Stimulated activated CD8-positive, alpha-beta memory T cell treated with anti-CD3 and anti-CD28 coated beads, Interleukin-15, amount 100 ng/mL, for 4 hours (primary cell): ENCODE measurements at places on chromosomes 2 and 18.

DNA sequence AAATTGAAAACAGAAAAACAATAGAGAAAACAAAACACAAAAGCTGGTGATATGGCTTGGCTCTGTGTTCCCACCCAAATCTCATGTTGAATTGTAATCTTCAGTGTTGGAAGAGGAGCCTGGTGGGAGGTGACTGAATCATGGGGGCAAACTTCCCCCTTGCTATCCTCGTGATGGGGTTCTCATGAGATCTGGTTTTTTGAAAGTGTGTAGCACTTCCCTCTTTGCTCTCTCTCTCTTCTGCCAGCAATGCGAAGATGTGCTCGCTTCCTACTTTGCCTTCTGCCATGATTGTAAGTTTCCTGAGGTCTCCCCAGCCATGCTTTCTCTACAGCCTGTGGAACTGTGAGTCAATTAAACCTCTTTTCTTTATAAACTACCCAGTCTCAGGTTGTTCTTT is 112.3 kb upstream of the UXS1 start:
- no peak for DNase-seq

DNA sequence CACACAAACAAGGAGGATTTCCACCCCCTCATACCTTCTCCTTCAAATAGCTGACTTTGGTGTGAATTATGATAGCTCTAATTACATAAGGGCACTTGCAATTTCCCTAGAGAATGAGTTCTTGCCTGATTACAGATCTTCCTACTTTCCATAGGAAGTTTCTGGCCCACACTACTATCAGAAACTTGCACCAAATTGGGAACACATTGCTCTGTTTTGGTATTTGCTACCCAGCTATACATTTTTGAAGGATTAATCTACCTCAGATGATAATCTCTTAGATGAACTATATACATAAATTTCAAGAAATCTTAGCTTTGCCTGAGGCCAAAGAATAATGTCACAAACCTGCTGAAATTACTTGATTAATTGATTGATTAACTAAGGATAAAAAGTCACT is 4.9 kb downstream of the DCC start:
- no peak for DNase-seq

- no peak for DNase-seq
These were observed 5.1 kb upstream of the MARCO start for GRCh38 chr2:118936936-118937335.

DNA sequence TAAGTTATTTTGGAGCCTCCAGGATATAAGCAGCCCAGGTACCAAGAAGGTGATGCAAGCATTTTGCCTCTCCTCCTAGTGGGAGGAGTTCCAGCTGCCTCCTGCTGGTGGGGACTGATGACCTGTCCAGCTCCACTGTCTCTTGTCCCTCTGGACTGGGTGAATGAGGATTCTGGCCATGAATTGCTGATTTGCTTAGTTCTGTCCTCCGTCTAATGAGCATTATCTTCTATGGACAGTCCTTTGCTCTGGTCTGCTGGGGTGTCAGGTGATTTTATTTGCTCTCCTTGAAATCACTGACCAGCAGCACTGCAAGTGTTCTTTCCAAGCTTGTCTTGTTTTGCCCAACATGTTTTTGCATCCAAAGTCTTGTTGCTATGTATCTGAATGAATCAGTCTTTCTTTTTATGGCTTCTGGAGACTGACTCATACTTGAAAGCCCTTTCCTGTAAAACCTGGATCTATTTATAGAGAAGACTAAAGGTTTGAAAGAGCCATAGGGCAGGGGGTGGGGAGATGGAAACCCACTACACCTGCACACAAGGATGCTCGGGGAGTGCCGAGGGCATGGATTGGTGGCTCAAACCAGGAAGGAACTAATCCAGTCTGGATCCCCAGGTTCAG is 40.5 kb upstream of the EFHD1 start:
- DNase-seq = no peak

- no peak for DNase-seq
These were observed 32.9 kb upstream of the CSRNP3 start for GRCh38 chr2:165436559-165436958.

- no peak for DNase-seq
These were observed 41.3 kb upstream of the PPP1R1C start for GRCh38 chr2:181944164-181944913.

DNA sequence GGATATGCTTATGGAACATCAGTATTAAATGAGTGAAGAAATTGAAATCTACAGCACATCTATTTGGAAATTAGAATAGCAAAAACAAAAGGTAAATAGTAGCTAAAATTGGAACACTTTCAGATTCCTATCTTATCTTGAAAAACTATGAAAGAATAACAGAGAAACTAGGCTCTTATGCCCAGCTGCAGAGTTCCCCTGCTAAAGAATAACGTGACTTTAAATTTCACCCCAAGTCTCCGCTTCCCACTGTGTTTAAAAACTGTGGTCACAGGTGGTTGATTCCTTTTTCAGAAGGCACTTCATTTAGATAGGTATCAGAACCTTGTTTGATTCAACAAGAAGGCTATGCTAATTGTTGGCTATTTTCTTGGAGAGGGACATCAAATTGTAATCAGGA is 30.1 kb downstream of the ARHGAP28 start:
- DNase-seq = no peak

- DNase-seq = no peak
These were observed 53.8 kb downstream of the TEX44 start for GRCh38 chr2:231646476-231646875.

GRCh38 chr2:54471221-54471711 is 15.1 kb downstream of the SPTBN1 start:
- no peak for DNase-seq

DNA sequence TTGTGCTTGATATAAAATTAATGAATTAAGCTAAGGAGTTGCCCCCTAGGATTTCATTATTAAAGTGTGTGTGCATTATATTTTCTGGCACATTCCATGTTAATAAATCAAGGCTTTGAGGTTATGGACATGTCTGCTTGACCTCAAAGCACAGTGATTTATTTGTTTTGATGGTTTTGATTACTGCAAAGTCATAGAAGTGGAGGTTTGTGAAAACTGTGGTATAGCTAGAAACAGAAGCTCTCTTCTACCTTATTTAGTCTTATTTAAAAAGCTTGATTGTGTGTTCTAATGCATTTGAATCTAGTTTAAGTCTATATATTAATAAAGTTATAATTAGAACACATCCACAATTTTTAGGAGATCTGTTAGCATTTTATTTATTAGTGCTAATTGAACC is 32.2 kb downstream of the DOK6 start:
- DNase-seq = no peak

- DNase-seq = no peak
These were observed at the start of gene CAPG for GRCh38 chr2:85409845-85410583. Gene CAPG (minus strand): TSS chr2:85410366. CDS start chr2:85402145, 8,221 bp downstream.

DNA sequence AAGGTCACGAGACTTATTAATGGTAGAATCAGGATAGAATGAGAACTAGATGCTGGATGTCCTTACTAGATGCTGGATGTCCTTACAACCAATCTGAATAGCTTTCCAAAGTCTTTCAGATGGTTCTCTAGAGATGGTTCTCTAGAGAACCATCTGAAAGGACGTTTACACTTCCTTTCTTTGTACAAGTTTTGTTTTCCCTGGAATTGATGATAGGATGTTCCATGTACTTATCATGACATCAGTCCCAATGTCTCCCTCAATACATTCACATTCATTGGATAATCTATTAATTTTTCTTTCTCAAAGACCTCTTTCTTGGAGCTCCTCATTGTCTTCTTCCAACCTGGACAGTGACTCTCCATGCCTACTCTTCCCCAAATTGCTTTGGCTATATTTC is 28.2 kb upstream of the RUFY4 start:
- DNase-seq = no peak

DNA sequence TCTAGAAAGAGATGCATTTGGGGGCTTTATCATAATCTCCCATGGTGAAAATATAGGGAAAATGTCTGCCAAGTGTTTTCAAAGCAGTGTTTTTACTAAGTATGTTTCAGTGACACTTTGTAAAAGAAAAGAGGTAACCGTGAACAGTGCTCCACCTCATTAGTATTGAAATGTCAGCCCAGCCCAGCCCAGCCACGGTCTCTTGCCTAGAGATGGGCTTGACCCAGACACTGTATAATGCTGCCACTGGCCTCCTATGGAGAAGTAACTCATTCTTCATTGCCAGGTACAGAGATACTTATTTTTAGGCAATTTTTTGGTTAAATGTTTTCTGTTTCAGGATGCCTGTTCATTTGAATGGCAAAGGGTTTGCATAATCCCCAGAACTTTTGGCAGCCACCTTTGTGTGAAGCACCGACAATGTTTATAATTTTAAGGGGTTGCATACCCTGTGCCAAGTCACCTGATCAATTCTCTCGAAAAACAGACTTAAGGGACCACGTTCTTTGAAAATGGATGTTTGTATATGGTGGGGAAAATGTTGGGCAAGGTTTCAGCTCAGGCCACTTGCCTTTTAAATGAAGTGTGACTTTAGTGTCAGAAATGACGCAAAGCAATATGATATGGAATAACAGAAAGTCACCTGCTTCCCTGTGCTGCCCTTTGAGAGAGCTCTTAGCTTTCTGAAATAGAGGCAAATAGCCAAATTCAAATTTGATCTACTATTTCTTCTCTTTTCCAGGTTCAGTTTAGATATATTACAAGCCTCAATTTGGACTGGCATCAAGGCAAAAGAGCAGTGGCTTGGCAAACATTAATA is 314.5 kb upstream of the RGPD4 start:
- no peak for DNase-seq

GRCh38 chr2:217685255-217685605 is 317.6 kb downstream of the TNS1 start:
- DNase-seq = no peak

GRCh38 chr2:129781749-129782632 is 197.5 kb upstream of the RAB6C start:
- DNase-seq = no peak

DNA sequence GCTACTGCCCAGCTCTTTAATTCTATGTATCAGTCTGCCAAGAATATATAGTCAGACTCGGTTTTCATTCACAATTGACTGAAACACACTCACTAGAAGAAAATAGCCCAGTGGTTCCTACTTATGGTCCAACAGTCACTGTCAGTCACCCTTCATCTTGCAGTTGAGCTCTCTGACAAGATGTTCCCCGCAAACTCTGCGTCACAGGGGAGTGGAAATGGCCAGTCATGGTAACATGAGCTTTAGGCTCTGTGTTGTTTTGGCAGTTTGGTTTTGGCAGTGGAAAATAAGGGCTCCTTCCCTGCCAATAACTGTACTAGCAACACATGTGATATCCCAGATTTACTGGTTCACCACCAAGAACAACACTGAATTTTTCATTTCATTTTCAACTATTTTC is 122.5 kb downstream of the PRPF40A start:
- DNase-seq = no peak

DNA sequence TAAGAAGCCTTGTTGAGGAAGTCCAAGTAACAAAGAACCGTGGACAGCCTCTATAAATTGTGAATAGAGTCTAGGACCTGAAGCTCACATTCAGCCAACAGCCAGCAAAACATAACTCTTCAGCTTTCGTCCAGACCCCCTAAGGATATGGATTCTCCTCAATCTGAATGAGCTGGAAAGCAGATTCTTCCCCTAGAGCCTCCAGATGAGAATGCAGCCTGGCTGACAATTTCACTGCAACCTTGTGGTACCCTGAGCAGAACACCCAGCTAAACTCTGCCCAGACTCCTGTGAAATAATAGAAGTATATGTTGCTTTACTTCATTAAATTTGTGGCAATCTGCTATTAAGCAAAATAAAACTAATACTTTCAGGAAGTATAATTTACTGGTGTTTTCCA is 483.5 kb upstream of the SLC8A1 start:
- no peak for DNase-seq

DNA sequence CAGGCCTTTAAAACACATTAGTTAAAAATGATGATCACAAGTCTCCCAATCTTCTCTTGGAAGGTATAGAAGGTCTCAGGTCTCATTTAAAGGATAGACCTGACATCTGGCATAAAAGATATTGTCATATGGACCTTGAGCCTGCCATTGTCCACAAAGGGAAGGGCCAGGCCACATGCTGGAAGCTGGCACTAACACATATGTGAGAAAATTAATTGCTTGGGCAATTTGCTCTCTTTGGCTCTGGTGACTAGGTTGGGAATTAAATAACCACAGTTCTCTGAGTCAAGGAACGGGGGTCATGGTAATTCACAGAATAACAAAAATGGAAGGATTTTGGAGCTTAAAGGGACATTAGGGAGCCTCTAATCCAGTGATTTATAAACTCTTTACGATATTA is 727.3 kb downstream of the BCL11A start:
- DNase-seq = no peak

DNA sequence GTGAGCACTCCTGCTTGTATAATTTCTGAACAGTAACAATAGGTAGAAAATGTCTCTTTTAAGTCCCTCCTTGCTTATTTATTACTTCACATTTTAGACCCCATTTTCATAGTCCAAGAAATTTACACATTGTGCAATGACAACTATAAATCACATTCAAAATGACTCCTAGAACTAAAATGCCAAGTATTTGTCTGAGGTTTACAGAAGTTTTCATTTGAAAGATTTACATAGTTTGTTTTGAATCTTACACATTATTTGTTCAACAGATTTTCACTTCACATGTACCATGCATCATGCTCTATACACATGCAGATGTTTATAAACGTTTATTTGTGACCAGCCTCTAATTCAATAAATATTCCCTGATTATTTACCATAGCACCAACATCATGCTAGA is 15.7 kb upstream of the TRIB2 start:
- no peak for DNase-seq

DNA sequence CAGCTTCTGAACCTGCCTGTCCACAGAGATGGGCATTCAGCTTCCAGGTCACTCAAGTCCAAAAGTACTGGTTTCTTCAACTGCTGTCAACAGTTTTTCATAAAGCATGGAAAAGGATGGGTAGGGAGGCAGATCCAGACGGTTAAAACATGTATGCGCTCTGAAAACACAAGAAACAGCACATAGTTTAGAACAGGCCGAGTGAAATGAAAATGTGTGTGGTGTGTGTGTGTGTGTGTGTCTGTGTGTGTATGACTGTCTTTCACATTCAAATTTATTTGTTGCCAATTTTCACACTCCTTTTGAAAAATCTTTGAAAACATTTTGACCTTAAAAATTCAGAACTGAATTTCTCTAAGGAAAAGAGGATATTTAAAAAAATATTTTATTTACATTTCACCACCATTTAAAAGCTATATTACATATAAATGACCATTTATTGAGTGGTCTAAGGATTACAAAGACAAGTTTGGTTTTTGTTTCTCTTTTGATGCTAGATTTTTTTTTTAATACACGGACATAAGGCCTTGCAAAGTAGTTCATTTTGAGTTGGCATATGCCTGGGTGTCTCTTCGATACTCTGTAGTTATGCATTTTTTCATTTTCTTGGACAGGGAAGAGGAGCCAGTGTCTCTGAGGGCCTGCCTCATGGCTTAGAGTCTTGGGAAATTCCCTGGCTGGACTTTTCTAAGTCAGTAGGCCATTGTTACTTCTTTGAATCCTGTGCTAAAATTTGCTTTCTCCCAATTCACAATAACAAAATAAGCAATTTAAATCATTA is 30.0 kb upstream of the STK17B start:
- no peak for DNase-seq

- no peak for DNase-seq
These were observed 321.3 kb upstream of the EPAS1 start for GRCh38 chr2:45975752-45976517.

DNA sequence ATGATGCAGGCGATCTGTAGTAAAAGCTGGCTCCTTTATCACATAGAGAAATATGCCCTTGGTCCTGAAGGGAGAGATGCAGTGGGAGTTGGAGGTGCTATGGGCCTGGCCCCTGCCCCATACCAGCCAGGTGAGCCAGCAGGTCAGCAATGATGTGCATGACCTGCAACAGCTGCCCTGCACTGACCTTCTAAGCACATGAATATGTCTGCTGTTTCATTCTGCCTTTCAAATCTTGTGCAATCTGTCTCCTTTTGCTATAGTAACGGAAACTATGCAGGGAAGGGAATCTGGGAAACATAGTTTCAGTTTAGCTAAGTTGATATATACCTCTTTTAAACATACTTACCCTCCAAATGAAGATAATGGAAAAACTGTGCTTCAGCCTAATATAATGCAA is 235.2 kb downstream of the TDRD15 start:
- DNase-seq = no peak
